ENCODE measurements at places on chromosomes 6 and 20. TPM values are rescaled to one million over a fixed set of nuclear protein-coding genes. Genes with fewer than 3 reads are reported as not detected.

DNA sequence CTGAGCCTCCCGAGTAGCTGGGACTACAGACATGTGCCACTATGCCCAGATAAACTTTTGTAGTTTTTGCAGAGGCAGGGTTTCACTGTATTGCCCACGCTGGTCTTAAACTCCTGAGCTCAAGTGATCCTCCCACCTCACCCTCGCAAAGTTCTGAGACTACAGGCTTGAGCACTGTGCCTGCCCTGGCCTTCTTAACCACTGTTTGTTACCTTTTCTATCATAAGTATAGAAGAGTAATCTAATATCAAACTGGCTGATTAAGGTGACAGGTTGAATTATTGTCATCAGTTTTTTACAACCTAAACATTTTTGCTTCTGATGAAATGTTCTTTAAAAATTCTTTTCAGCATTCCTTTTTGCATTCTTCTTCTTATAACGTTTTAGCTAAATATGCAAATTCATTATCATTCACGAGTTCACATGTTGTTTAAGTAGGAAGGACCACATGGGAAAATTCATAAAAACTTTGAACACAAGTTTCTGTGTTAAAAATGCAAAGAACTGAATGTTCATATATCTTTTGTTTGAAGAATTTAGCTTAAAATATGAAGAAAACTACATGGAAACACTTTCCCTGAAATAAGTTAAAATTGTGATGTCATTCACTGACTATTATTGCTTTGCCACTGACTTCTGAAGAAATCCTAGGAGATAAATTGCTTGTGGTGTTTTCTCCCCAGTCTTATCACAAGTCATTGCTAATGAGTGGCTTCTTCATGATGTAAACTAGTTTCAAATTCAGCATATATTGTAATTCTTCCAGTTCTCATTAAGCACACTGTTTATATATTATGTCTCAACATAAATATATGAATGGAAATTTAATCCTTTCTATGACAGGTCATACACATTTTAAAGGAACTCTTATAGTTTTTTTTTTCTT is 106.7 kb downstream of the ADGRB3 start:
- no peak for DNase-seq

DNA sequence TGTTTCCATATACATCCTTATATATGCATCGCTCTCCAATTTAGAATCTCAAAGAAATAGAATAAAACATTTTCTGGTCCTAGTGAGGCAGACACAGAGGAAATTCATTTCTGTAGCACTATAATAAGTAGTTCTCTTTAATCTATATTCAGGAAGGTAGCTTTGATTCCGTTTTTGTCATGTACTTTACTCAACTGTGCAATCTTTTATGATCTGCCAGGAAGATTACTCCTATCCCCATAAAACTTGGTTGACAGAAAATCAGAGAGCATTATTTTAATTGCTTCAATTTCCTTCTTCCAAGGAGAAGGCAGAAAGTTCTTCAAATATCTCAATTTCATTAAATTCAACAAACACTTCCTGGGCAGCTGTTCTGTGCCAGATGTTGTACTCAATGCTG is 10.6 kb upstream of the CLIC5 start:
- DNase-seq = no peak

KIAA1755 gene
- not detected for total RNA-seq

GRCh38 chr20:18639501-18639979 is 51.7 kb downstream of the DTD1 start:
- DNase-seq = no peak

DNA sequence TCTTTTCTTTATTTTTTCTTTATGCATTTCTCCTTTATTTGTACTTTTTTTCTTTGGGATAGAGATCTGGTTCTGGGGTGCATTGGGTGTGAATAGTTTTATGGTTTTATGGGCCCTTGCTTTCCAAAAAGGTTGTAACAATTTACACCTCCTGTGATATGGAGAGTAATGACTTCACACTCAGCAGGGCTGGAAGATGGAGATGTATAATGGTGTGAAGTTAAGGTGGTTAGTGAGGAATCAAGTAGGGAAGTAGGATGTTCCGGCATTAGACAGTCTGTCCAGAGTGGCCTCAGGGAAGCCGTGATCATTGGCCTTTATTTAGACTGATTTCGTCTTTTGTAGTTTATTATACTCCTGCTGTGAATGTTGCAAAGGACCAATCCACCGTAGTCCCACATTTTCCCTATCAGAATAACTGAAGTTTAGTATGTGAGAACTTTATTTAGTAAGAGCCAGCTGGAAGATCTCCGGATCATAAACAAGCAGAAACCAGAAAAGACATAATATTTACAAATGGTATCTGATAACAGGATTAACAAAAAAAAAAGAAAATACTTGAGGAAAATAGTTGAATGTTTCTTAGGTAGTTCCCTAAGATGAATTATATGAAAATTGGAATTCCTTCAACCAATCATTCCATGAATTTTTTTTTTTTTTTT is 255.5 kb downstream of the TBC1D7 start:
- DNase-seq = no peak

PHF10 gene
- 63.6 TPM for total RNA-seq

GRCh38 chr6:41654151-41654697 is 16.0 kb downstream of the MDFI start:
- no peak for DNase-seq

DNA sequence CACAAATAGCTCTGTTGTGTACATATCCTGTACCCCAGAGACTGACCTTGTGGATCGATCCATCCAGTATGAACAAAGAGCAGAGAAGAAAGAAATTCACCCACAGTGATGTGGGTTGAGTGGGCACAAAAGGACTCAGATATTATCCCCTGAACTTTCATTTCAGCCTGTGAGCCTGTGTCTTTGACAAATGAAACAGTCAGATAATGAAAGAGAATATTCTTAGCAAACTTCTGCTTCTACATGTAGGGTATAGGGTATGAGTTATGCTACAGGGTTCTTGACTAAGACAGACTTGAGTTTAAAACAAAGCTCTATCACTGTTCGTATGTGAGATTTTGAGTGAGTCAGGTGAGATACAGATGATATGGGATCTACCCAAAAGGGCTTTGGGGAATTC is 359.7 kb downstream of the MAFB start:
- no peak for DNase-seq

- DNase-seq = no peak
Measured at GRCh38 chr6:152130441-152130840, 323.0 kb downstream of the ESR1 start.

GRCh38 chr6:147852772-147853171 is 344.3 kb downstream of the SAMD5 start:
- no peak for DNase-seq

All from activated CD4-positive, alpha-beta memory T cell treated with anti-CD3 and anti-CD28 coated beads, Interleukin-2, amount 10 ng/mL, durations not matched to agents 7 days and 5 days (primary cell).